HEK293T (cell line): ENCODE measurements at places on chromosomes 7 and 10.

DNA sequence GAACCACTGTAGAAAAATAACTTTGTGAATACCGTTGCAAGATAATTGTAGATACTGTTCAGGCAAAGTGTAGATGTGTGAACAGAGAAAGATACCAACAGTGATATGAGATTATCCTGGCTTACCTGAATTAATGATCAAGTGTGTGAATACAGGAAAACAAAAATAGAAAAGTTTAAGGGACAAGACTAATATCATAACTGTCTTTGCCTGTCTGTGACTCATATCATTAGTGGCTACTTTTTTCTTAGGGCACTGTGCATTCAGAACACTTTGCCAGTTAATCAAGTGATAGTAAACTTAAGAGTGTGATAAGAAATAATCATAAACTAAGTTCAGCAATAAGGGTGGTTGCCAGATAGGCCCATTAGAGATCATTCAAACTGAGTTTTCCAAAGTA, 323.0 kb upstream of the LRGUK start:
- no peak for DNase-seq

GRCh38 chr7:27237735-27238334, 4.8 kb upstream of the EVX1 start:
- DNase-seq, result no peak

- DNase-seq, result no peak
Measured at GRCh38 chr7:66928388-66928787, 7.4 kb downstream of the TMEM248 start.

- DNase-seq, result no peak
Measured at GRCh38 chr7:78002021-78002420, 203.4 kb downstream of the PHTF2 start.

DNA sequence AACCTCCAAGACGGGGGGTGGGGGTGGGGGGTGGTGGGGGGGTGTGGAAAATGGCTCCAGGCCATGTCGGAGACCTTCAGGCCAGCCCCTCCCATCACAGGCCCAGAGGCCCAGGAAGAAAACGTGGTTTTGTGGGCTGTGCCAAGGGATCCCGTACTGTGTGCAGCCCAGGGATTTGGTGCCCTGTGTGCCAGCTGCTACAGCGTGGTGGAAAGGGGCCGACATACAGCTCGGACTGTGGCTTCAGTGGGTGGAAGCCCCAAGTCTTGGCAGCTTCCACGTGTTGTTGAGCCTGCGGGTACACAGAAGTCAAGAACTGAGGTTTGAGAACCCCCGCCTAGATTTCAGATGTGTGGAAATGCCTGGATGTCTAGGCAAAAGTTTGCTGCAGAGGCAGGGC, 259.7 kb downstream of the HGF start:
- DNase-seq, result no peak

DNA sequence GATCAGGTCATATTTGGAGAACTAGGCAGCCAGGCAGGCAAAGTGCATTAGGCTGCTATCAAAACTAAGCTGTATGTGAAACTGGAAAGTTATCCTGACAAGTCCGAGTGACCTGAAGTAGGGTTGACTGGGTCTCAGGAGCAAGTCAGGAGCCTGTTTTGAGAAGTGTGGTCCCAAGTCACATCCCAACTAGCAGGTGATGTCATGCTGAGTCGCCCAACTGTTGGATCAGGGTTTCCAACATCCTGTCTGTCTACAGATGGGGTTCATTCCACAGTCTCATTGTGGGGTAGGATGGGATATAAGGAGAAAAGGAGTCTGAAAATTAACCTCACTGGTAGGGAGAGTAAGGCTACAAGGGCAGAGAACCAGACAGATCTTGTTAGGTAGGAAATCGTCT, 27.0 kb downstream of the SLC26A4 start:
- DNase-seq, result no peak

GRCh38 chr10:48623607-48624132, 18.8 kb upstream of the ARHGAP22 start:
- DNase-seq, result no peak

DNA sequence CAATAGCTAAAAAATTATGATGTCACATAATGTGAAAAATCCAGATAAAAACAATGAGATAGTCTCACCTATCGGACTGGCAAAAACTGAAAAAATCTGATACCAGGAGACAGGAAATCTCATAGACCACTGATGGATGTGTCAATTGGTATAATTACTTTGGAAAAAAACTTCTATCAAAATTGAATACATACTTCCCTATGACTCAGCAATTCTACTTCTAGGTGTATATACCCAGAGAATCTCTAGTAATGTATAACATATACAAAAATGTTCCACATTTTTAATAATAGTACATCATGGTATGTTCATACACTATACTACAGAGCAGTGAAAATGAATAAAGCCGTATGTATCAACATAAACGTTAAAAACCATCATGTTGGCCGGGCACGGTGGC, 34.9 kb downstream of the SHTN1 start:
- no peak for DNase-seq

- DNase-seq, result no peak
Measured at GRCh38 chr7:28192786-28193585, 12.4 kb upstream of the JAZF1 start.

DNA sequence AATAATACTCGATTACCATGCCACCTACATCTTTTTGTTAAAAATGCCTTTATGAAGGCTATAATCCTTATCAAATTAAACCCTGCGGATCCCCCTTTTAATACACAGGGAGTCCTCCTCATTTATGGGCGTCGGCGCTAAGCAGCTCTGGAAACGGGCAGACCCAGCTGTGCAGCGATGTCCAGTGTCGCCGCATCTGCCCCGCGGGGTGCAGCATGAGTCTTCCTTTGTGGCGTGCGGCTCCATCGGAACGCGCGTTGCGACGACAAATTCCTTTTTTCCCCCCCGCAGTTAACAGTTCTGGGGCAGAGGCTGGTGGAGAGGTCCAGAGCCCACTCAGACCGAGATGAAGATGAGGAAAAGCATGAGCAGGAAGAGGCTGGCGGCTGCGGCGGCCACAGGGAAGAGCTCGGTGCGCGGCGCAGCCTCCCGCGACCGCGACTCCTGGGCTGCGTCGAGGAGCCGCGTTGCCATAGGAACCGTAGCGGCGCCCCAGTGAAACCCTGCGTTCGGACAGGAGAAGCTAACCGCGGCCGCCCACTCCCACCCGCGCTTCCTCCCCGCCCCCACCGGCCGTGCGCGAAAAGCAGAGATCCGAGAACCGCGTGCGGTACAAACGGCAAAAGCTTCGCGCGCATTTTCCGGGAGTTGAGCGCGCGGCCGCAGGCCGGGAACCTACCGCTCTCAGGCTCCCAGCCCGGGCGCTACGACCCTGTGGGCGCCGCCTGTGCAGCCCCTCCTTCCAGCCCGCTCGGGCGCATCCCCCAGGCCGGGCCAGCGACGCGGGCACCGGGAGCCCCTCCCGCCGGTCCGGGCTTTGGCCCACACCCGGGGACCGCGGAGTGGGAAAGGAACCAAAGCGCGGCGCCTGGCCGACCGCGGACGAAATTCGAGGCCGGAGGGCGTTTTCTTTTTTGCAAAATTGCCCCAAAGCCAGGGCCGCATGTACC, 130.6 kb downstream of the SPAG6 start:
- DNase-seq, result no peak

GRCh38 chr10:15485027-15485426, 113.9 kb upstream of the FAM171A1 start:
- DNase-seq, result no peak

DNA sequence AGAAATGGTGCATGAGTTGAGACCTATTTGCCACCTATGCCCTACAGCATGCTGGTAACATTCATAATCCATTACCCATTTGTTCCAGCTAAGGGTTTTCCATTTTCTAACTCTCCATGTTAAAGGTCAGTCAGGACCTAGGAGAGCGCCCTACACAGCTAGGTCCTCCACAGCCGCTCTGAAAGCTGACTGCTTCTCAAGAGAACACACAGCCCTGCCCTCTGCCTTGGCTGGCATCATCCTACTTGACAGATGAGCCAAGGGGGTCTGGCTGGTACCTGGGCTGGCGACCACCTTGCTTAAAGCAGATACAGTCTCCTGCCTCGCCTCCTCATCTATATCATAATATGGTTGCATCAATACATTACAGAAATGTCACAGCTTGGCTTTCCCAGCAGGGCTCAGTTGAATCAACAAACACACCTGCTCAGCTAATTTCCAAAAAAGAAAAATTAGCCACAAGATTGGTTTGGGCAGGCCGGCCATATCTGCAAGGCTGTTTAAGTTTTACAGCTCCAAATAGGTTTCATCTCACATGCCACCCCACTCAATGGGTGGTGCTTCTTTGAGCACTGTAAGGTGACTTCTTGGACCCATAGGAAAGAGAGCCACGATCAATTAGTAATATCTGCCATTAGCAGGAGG, 17.3 kb downstream of the TLL2 start:
- DNase-seq, result no peak

DNA sequence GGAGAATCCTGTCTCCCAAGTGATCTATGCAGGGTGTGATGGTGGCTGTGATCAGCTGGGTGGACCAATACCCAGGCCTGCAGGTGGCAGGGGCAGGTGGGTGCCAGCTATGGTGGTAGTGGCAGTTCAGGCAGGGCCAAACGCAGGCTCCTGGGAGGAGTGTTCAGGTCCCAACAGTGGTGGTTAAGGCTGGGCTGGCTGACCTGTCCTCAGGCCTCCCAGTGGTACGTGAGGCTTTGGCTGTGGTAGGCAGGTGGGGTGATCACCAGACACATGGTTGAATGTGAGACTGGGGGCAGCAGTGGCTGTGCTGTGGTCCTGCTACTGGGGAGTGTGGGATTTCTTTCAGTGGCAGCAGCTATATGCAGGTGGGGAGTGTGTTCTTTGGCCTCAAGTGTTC, 126.7 kb upstream of the STARD3NL start:
- no peak for DNase-seq

DNA sequence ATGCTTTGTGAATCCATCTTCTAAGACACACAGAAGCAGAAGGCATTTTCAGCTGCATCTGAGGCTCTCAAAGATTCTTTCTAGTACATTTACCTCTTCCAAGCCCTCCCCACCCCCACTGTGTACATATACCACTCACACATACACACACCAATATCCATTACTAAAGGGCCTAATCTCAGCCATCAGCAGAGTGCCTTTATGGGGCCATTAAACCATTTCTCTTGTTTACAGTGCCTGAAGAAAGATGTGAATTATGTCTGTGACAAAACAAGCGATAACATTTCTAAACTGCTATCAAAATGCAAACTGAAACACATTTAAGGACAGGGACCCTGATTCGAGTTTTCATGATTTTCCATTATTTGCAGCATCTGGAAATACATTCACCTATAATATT, 40.0 kb downstream of the ETV1 start:
- DNase-seq, result peak; percentile 53

DNA sequence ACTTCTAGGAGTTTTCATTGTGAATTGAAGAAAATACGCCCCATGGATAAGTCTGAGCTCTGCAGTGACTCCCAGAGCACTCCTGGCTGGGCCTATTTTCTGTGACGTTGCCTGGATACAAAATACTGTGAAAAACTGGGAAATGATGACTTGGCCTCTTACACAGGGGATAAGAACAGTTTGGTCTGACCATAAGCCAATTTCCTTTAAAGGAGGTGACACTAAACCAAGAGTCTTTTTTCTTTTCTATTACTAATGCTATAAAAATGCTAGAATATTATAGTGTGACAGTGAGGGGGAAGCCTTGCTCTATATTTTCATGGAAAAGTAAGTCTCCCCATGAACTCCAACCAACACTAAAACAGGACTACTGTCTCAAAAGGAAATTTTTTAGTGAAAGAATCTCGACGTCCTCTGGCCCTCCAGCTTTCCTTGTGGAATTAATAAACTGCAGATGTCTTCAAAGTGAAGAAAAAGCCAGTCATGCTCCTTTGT, 45.5 kb downstream of the MYOF start:
- no peak for DNase-seq
